Tibial artery (tissue), 4 donors: ENCODE measurements at places on chromosomes 11 and 22.

DNA sequence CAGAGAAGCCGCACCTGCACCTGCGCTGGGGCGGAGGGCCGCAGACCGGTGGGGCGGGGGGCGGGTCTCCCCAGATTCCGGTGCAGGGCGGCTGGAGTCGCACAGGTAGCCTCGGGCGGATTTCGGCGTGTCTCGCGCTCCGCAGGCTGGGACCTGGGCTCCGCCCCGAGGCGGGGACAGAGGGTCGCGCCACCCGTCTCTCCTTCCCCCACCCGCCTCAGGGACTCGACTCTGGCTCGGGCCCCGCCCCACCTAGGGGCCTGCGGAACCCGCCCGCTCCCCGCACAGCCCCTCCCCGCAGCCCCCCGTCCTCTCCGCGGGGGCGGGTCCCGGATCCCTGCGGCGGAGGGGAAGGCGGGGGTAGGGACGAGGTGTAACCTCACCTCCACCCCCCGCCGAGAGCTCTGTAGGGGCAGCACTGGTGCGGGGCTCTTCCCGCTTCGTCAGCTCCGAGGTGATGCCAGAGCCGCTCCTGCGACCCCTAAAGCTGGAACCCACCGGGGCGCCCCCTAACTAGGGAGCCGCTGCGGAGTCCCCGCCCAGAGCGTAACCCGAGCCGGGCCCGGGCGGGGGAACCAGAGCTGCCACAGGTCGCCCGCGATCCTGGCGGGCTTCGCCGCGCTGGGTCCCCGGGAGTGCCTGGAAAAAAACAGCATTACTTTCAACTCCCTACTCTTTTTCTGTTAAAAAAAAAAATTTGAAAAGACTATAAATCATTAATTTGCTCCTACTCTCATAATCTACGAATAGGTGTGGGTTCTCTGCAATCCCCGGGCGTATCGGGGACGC, at the start of gene SLC29A2:
Gene SLC29A2 (minus strand): TSS at position 134 of the 789 bp plus-strand sequence. CDS start 169 bp downstream, outside the sequence.
- no peak for DNase-seq

DNA sequence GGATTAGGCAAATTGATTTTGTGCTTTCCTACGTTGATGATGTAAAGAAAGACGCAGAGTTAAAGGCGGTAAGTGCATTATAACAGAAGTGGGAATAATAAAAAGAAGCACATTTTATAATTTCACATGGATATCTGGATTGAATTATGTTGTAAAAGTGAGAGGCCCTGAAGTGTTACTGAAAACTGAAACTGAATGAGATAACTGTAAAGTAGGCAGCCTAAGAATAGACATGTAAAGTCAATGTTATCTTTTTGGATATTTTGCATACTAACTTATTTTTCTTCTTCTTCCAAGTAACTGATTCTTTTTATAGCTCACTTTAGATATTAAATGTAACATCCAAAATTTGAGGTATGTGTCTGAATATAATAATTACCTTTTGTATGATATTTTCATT, 28.3 kb downstream of the ANO5 start:
- no peak for DNase-seq

- DNase-seq: no peak
Measured at GRCh38 chr22:21760640-21761039, 25.0 kb upstream of the YPEL1 start.

DNA sequence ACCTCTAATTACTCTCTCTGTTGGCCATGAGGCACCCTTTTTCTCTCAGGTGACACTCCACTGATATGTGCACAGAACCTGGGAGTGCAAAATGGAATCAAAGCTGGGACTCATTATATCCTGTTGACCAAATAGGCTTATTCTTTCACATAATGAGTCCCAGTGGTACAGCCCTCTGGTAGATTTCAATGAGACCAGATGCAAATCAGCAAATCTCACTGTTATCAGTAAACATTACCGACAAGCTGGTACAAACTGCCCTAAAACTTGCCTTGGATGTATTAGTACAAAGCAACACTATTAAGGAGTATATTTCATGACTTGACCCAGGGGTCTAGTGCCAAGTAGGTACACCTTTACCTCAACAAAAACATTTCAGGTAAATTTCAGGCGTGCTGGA, 128.3 kb downstream of the DDX10 start:
- no peak for DNase-seq

DNA sequence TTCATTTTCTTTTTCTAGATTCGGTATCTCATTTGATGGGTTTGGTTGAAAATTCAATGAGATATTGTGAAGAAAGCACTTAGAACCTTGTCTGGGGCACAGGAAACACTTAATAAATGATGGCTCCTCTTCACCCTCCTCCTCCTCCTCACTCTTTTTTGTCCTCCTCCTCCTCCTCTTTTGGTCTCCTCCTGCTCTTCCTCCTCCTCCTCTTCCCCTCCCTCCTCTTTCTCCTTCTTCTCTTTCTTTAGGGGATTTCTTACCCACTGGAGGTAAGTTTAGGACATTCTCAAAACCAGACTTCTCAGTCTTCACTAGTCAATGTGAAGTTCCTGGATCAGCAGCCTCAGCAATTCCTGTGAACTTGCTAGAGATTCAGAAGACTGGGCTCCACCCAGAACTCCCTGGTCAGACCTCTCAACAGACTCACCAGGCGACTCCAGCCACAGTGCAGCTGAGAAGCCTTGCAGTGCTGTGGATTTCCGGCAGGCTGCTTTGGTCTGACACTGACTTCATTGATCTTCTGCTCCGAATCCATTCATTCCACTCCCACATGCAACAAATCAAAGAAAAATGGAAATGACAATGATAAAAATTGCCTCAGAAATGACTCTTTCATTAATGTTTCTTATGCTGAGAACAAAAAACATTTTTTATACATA, 368.6 kb upstream of the B3GAT1 start:
- no peak for DNase-seq
